ENCODE measurements at places on chromosomes 4 and X. TPM values are rescaled to one million over a fixed set of nuclear protein-coding genes. Genes with fewer than 3 reads are reported as not detected.

Gene GPR173
- total RNA-seq, result 1.6 TPM

Gene PCYT1B
- 0.46 TPM for total RNA-seq

Gene TMEM131L
- 4.2 TPM for total RNA-seq

Gene TRAPPC2
- total RNA-seq, result 18.5 TPM

Gene CCDC120
- 0.09 TPM for total RNA-seq

Gene CCDC160
- total RNA-seq, result under 0.01 TPM

Gene XK
- under 0.01 TPM for total RNA-seq

Gene FDCSP
- not detected for total RNA-seq

Gene F8A2
- not detected for total RNA-seq

Gene FHIP1A
- 0.43 TPM for total RNA-seq

Gene COX7B
- total RNA-seq, result 478 TPM

Gene DHRSX
- total RNA-seq, result 27.6 TPM

Gene MTMR8
- total RNA-seq, result not detected

Gene CXorf49
- not detected for total RNA-seq

Gene EPGN
- 4.8 TPM for total RNA-seq

Gene CLIC2
- 3.9 TPM for total RNA-seq

Gene EDNRA
- 8.0 TPM for total RNA-seq

Gene APLN
- 4.3 TPM for total RNA-seq

Gene AFM
- total RNA-seq, result not detected

Gene EDA
- 0.14 TPM for total RNA-seq

Gene NPNT
- total RNA-seq, result 0.09 TPM

Gene KCND1
- total RNA-seq, result 0.28 TPM

Gene DCAF12L2
- under 0.01 TPM for total RNA-seq

Gene TIGD2
- 17.5 TPM for total RNA-seq

Gene SNCA
- 43.2 TPM for total RNA-seq

Gene SLC39A8
- total RNA-seq, result 48.5 TPM

Gene TMEM47
- total RNA-seq, result 105 TPM

Gene CENPVL3
- total RNA-seq, result not detected

Gene GRSF1
- 68.6 TPM for total RNA-seq

Gene SPANXB1
- total RNA-seq, result not detected

Gene TRMT2B
- total RNA-seq, result 8.7 TPM

Gene SPANXD
- total RNA-seq, result not detected

Gene SLC34A2
- not detected for total RNA-seq

Gene TRAM1L1
- 0.43 TPM for total RNA-seq

Gene DAPP1
- 0.09 TPM for total RNA-seq

Gene SMIM43
- 5.4 TPM for total RNA-seq

Gene NCBP2L
- not detected for total RNA-seq

Gene PDGFRA
- 502 TPM for total RNA-seq

Gene FMR1NB
- not detected for total RNA-seq

Gene TRIM75
- total RNA-seq, result not detected

Gene HSD17B13
- 0.18 TPM for total RNA-seq

Gene MAGEA2
- not detected for total RNA-seq

Gene PSAPL1
- total RNA-seq, result not detected

Gene HSPA4L
- 4.0 TPM for total RNA-seq

Gene SSX2
- not detected for total RNA-seq

Gene DGKK
- not detected for total RNA-seq

Gene HHIP
- total RNA-seq, result 0.43 TPM

Gene IRS4
- not detected for total RNA-seq

Gene EGF
- 0.43 TPM for total RNA-seq

Gene EREG
- total RNA-seq, result 8.4 TPM

Gene USP26
- total RNA-seq, result not detected

Gene LRIT3
- not detected for total RNA-seq

Gene GRK4
- 4.1 TPM for total RNA-seq

Gene AMTN
- total RNA-seq, result not detected
